Ammon's horn (tissue), 1 donor: ENCODE measurements at places on chromosomes 5 and 9.

DNA sequence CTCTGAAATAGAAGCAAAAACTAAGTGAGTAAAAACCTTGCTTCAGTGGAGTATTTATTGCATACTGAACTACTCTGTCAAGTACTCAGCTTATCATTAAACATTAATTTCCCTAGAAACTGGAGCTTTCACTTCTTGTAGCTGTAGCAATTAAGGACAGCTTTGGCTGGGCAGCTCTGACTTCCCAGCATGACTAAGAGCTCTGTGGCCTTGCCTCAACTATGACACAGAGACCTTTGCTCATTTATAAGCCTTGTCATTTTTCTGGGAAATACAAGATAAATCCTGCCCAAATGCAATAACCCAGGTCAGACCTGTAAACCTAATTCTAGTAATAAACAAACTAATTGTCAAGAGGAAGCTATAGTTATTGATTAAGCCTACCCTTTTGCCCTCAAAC, 65.4 kb upstream of the STK32A start:
- no peak for DNase-seq

DNA sequence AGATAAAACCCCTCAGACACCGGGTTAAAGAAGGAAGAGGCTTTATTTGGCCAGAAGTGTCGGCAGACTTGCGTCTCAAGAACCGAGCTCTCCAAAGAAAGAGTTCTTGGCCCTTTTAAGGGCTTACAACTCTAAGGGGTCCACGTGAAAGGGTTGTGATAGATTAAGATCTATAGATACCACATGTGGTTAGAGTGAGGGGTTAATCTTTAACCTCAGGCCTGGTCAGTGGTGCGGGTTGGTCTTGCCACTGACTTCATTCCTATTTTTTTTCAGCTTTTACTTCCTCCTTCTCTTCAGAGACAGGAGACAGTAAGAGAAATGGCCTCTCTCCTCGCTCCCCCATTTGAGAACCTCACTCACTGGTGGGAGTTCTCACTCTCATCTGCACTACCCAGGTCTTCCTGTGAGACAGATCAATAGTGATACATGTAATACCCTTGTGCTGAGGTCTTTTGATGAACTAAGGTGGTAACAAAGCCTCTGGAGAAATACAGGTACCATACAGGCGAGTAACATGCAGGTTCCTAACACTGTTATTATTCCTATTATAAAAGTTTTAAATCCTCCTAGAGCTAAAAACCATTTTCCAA, 52.4 kb upstream of the COX7C start:
- no peak for DNase-seq

DNA sequence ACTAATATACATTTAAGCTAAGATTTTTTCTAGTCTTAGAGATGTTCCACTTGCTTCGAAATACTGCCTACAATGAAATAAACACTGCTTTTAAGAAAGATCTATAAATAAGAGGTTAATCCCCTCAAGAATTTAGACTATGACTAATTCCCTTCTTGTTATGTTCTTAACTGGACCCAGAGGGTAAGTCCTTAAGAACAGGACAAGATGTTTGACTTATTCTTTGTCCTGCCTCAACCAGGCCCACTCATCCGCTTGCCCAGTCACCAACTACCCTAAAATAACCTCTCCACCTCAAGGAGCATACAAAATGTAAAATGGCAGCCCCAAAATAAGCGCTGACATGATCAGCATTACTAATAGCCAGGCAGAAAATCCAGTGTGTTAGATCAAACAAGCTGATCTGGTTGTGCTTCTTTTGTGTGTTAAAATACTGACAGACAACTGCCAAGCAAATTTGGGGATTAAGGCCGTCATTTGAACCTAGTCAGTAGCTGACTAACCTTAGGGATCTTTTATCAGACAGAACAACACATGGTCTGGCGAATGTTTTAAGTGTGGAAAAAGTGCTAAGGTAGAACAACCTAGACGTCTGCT, 93.7 kb upstream of the SMC5 start:
- no peak for DNase-seq

DNA sequence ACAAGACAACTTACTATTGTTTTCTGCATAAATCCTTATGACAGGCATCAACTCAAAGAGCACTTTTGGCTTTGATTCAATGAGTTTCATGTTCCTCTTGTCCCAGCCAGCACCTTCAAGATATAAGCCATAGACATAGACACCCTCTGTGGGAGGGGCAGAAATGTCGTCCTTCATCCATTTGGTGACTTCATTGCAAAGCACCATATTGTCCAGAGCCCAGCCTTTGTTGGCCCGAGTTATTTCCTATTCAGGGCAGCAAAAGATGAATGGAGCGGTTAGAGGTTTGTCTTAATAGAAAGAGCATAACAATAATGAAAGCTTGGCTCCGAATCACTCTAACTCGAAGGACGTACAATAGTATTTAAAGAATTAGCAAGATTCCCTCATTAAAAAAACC, 243.9 kb downstream of the DNAH5 start:
- DNase-seq, result no peak

- DNase-seq, result peak; percentile 63
Measured at GRCh38 chr9:128124873-128125579, 2.5 kb downstream of the PTGES2 start.

- no peak for DNase-seq
Measured at GRCh38 chr5:57446966-57447365, 35.6 kb downstream of the ACTBL2 start.
